ENCODE measurements at places on chromosomes 12 and 14. TPM values are rescaled to one million over a fixed set of nuclear protein-coding genes. Genes with fewer than 3 reads are reported as not detected.
A peak's percentile ranks its signal among the peaks of the same experiment; 100 is the strongest.

GRCh38 chr14:78758333-78758732, 588.2 kb downstream of the NRXN3 start:
- H3K36me3 ChIP-seq: no peaks in the 10 kb centered on the region
- no peak overlapping the region for H3K27ac ChIP-seq
- H3K4me3 ChIP-seq: no peak overlapping the region

DNA sequence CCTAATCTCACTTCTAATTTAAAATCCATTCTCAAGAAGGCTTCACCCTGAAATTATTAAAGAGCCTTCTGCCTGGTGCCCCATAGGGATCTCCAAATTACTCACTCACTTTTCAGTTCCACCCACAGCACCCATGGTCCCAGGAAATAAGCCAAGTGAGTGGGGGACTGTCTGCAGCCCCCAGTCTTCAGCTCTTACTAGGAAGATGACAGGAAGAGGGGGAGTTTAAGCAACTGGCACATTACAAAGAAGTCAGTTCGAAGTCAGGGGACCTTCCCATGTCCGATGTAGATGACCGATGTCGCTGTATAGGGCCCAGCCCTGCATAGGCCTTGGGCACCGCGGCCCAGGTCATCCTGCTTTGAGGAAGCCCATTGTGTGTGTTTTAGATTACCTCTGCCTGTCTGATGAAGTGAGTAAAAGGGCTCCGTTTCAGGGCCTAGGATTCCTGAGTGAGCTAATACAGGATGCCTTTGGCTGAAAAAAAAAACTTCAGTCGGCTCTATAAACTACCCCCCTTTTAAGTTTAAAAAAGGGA, 1.9 kb downstream of the ACTN1 start:
- peaks cover 15% of the 10 kb centered on the region for H3K36me3 ChIP-seq
- peaks cover 40% of the 10 kb centered on the region for H3K4me1 ChIP-seq
- no peak for DNase-seq
- H3K27ac ChIP-seq: peak overlapping the region; percentile 94
- no peaks in the 10 kb centered on the region for H3K27me3 ChIP-seq
- peak overlapping the region; percentile 94 for H3K4me3 ChIP-seq

DNA sequence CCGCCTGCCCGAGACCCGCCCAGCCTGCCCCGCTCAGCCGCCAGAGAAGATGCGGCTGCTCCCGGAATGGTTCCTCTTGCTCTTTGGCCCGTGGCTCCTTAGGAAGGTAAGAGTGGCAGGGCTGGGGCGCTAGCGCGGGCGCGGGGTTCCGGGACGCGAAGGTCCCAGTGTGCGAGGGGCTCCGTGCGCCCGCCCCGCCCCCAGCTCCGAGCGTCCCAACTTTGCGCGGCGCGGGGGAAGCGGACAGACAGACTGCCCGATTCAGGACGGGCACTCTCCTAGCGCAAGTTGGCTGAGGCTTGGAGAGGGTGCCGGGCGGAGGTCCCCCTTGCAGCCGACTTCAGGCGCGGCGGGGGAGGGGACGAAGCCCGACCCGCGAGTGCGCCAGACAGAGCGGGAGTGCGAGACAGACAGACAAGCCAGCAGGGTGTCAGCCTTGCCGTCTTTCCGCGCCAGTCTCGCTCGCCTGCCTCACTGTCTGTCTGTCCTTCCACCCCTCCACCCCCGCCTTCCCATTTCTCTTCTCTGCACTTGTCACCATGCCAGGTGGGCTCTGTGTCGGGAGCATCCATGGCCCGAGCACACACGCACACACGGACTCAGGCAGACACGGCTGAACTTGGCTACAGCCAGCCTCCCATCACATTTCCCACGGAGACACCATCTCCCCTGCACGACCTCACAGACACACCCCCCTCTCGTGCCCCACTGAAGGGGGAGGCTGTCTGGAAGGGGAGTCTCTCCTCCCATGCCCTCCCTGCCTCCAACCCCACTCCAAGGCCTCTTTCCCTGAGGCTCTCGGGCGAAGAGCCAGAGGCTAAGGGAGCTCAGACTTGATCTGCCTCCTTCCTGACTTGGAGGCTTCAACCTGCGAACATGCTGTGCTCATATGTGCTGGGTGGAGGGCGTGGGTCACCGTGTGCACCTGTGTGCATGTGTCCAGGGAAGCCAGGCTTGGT, 606 bp downstream of the NXPH4 start:
- peaks cover 6% of the 10 kb centered on the region for H3K36me3 ChIP-seq
- peaks cover 39% of the 10 kb centered on the region for H3K4me1 ChIP-seq
- H3K4me3 ChIP-seq: peak overlapping the region; percentile 52
- H3K27ac ChIP-seq: no peak overlapping the region
- H3K27me3 ChIP-seq: peaks cover 79% of the 10 kb centered on the region
- no peak for DNase-seq

LRRC10 gene
- not detected for total RNA-seq

LALBA gene
- total RNA-seq: not detected

Data from lower lobe of right lung (tissue), 2 donors.